ENCODE measurements at places on chromosomes 3 and 15. TPM values are rescaled to one million over a fixed set of nuclear protein-coding genes. Genes with fewer than 3 reads are reported as not detected.

Gene PTH1R
- total RNA-seq = 6.6 TPM

Gene DENND4A
- 26.4 TPM for total RNA-seq

Gene SLC2A2
- not detected for total RNA-seq

Gene USP13
- total RNA-seq = 12.0 TPM

Gene SNX33
- 7.4 TPM for total RNA-seq

Gene ADAMTS17
- 4.0 TPM for total RNA-seq

Gene CFAP100
- total RNA-seq = not detected

Gene SKOR1
- total RNA-seq = 3.1 TPM

Gene CGNL1
- total RNA-seq = 5.5 TPM

Gene KIF23
- 137 TPM for total RNA-seq

Gene CACNA1D
- total RNA-seq = not detected

Data from SJCRH30 (cell line).